NCI-H748 treated with DMSO at 0.1 percent for 48 hours (cell line): ENCODE measurements at places on chromosomes 1 and 21.

DNA sequence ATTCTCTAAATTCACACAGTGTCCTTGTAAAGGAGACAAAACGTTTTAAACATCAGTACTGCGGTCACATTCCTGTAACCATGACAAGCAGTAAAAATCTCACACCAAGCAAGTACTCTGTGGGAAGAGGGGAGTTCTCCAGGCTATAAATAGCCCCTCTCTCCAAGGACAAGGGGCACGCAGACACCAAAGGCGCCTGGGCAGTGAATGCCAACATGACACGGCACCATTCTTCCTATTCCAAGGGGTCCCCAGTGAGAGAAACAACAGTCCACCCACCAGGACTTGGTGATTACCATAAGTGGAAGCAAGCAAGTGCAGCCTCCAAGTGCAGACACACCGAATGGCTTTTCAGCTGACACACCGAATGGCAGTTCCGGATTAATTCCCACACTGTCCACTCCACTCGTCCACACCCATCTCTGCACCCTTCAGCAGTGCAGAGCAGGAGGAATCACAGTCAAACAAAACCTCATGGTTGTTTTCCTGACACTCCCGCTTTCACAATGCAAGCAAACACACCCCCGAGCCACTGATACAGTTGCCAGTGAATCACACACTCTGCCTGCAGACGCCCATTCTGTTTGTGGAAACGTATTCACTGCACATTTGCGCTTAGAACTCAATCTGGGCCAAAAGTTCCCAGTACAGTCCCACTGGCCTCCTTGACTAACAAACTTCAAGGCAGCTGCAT lies 1.8 kb downstream of the PTTG1IP start:
- no peak for DNase-seq

DNA sequence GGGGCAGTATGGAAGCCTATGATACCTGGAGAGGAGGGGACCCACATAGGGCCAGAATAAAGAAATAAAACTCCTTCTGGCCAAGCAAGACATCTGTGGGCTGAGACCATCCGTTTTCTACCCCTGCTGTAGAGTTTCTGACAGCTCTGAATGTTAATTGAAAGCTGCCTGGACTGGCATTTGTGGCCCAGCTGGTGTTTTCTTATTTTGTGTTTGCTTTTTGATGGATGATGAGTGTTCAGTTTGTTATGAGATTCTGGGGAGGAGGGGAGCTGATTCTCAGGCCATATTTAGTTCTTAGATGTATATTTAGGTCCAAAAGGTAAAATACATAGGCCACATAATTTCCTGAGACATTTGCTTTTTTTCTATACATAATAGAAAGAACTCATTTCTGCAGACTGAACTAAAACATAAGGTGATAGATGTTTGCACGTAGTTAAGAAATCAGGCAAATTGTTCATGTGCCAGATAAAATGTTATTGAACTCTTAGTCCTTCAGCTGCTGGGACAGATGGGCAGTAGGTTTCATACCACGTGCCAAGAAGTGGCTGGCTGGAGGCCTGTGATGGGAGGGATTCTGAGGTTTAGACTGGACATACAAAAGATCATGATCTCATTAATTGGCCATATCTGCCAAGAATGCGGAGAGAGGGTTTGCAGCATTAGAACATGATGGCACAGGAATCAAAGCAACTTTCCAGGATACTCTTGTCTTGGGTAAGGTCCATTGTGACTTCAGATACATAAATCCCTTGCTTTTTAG lies 54.1 kb downstream of the DSCAM start:
- no peak for DNase-seq

- no peak for DNase-seq
These were observed 9.1 kb downstream of the TUFT1 start for GRCh38 chr1:151549199-151549598.

DNA sequence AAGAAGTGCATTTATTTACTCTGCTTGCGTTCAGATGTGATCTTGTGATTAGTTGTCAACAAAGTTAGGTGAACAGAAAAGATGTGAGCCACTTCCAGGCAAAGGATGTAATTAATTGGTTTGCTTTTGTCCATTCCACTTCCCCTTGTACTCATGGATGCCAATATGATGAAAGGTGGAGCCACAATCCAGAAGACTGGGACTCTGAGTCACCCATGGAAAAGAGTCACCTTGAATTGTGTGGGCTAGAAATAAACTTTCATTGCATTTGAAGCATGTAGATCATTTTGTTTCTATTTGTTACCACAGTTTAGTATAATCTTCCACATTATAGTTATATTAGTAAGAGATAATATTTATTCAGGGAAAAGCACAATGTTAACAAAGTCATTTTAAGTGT lies 684.2 kb downstream of the LTN1 start:
- no peak for DNase-seq

- DNase-seq = no peak
These were observed 40.2 kb downstream of the FASLG start for GRCh38 chr1:172699111-172699510.

- DNase-seq = no peak
These were observed 24.4 kb downstream of the SLC66A1 start for GRCh38 chr1:19336543-19336942.

- DNase-seq = no peak
These were observed 45.9 kb upstream of the COL6A1 start for GRCh38 chr21:45935628-45936027.

DNA sequence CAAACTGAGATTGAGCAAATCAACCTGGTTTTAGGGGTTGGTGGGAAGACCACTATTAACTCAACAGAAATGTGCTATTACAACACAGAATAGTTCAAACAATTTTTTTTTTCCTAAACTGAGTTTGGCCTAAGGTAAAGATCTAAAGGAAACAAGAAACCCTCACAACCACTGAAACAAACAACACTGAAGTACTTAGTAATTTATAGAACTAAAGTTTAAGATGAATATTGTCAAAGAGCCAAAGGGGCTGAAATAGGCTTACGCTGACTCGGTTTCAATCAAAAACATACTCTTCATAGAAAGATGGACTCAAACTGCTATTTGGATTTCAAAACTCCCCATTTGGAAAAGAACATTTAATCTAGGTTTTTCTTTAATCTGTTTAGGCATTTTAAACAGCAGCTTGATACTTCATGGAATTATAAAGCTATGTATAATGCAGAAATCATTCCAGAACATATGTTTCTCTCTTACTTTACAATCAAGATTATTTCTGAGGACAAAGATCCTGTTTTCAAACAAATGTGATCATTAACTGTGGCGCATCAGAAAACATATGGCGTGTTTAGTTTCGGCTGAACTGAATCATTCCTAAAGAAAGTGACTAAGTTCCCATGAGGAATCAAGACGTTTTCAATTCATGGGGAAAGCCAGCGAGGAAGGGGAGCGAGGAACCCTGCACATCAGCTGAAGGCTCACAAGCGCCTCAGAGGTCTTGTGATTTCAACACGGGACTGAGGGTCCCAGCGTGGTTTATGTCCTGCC lies 62.7 kb downstream of the SYT6 start:
- no peak for DNase-seq

- no peak for DNase-seq
These were observed 11.5 kb downstream of the USP1 start for GRCh38 chr1:62448221-62448933.

GRCh38 chr21:17786071-17786850 lies 32.9 kb downstream of the C21orf91 start:
- DNase-seq = no peak

GRCh38 chr1:115322631-115323030 lies 15.4 kb downstream of the NGF start:
- no peak for DNase-seq

DNA sequence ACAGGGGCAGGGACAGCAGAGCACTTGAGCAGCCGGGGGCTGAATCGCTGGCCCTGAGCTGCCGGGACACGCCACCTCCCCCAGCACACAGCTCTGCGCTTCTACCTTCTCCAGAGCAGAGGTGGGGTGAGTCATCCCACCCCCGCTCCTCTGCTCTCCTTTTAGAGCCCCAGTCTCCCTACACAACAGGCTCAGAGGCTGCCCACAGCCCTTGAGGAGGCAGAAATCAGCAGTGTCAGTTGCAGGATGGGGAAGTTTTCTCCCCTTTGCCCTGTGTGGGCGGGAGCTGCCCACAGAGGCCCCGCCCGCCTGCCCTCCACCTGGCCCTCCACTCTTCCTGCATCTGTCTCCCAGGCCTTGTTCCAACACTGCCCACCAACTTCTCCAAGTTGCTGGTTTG lies 94.6 kb downstream of the STUM start:
- DNase-seq = no peak
